Activated T-helper 2 cell treated with anti-CD3 and anti-CD28 coated beads, Interferon-gamma antibody, Interleukin-2, Interleukin-4, amounts not matched to agents 10 μg/mL and 5 μg/mL and 100 μg/mL, durations not matched to agents 14 hours and 24 hours and 36 hours (primary cell): ENCODE measurements at places on chromosomes 11 and 22.

DNA sequence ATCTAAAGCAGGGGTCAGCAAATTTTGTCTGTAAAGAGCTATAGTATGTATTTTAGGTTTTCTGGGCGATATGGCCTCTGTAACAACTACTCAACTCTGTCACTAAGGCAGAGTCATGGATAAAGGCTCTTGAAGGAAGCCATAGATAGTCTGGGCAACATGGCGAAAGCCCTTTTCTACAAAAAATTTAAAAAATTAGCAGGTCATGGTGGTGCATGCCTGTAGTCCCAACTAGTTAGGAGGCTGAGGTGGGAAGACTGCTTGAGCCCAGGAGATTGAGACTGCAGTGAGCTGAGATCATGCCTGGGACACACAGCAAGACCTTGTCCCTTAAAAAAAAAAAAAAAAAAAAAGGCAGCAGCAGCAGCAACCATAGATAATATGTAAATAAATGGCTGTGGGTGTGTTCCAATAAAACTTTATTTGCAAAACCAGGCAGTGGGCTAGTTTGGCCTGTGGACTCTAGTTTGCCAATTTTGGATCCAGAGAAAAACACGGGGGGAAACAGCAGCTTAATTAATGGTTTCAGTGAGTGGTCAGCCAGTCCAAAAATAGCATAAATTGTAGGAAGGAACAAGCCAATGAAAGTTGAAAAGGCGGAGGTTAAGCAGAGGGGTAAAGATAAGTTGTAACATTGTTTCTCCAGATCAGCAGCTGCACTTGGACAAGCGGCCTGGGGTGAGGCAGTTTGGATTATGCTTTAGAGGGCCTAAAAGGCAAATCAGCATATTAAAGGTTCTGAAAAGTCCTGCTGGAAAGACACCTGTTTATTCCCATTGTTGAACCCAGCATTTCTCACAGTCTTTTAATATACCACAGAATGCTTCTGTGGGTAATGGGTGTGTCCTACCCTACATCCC lies 62.6 kb downstream of the KIAA1671 start:
- no peak for DNase-seq

- DNase-seq, result peak; percentile 97
Observed at GRCh38 chr11:62591448-62592145, at the start of gene TUT1. TUT1 (minus strand) TSS chr11:62591523; CDS start chr11:62591485, 38 bp downstream.

DNA sequence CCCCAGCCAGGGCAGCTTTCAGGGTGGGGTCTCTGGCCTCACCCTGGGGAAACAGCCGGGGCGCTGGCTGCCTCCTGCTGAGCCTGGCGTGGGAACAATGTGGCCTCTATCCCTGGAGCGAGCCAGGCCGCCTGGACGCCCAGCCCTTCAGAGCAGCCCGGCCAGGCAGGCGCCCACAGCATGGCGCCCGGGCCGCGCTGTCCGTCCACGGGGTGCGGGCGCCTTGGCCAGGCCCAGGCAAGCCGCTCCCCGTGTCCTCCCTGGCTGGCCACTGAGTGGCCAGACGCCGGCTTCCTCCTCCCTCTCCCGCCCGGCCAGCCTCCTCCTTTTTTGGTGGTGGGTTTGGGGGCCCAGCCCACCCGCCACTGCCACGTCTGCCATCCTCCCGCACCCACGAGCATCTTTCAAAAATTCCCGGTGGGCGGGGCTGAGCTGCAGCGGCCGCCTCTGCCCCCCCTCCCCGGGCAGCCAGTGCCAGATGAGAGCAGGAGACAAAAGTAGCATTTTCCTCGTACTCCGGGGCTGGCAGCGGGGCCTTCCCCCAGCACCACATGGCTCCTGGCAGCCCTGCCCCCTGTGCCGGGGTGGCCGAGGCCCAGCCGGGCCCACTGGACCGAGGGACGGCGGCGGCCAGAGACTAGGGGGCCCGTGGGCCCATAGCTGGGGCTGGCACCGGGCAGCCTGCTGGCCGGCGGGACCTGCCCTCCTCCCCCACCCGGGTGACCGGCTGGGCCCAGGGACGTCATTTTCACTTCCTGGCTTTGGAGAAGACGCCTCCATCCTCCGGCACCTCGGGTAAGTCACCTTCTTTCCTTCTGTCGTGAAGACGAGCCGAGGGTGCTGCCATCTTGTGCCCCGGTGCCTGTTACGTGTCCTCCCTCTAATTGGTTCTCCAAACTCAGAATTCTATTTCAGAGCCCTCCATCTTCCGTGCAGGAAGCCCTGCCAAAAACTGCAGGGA lies 70.2 kb upstream of the PPARA start:
- no peak for DNase-seq

DNA sequence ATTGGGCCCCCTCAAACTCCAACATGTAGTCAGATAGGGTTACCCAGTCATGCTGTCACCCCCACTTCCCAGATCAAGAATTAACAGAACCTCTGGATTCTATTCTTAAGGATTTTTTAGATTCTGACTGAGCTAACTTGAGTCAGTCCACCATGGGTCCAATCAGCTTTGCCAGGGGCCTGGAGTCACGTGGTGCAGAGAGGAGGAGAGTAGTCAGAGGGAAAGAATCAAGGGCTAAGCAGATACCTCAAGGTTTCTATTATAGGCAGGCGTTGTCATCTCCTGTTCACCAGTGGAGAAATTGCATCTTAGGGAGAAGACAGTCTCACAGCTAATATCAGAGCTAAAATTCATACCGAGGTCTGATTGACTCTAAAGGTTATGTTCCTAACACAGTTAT lies 28.2 kb downstream of the FZD4 start:
- DNase-seq, result no peak

- DNase-seq, result no peak
Observed at GRCh38 chr11:117200813-117201657, 1.9 kb downstream of the TAGLN start.

GRCh38 chr22:48705159-48705916 lies 1122.3 kb downstream of the BRD1 start:
- DNase-seq, result no peak
